ENCODE measurements at places on chromosomes 6 and 20.

- DNase-seq, result no peak
Measured at GRCh38 chr6:92043777-92044176, 1375.6 kb downstream of the EPHA7 start.

GRCh38 chr6:39695447-39695846 lies 29.8 kb downstream of the KIF6 start:
- DNase-seq, result no peak

DNA sequence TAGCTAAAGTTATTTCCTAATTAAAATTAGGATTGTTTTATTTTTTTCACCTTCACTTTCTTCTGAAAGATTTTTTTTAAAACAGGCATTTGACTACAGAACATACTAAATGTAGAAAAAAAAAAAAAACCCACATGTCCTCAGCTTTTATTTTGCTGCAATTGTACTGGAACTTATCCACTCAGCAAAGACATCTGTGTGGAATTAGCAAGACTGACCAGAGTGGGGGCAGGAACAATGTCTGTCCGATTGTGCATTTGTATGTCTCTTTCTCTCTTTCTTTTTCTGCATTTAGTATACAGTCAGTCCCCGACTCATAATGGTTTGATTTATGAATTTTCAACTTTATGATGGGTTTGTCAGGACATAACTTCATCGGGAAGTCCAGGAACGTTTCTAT lies 77.3 kb downstream of the CHD6 start:
- DNase-seq, result no peak

GRCh38 chr20:58660855-58661597 lies 9.9 kb downstream of the STX16 start:
- no peak for DNase-seq

DNA sequence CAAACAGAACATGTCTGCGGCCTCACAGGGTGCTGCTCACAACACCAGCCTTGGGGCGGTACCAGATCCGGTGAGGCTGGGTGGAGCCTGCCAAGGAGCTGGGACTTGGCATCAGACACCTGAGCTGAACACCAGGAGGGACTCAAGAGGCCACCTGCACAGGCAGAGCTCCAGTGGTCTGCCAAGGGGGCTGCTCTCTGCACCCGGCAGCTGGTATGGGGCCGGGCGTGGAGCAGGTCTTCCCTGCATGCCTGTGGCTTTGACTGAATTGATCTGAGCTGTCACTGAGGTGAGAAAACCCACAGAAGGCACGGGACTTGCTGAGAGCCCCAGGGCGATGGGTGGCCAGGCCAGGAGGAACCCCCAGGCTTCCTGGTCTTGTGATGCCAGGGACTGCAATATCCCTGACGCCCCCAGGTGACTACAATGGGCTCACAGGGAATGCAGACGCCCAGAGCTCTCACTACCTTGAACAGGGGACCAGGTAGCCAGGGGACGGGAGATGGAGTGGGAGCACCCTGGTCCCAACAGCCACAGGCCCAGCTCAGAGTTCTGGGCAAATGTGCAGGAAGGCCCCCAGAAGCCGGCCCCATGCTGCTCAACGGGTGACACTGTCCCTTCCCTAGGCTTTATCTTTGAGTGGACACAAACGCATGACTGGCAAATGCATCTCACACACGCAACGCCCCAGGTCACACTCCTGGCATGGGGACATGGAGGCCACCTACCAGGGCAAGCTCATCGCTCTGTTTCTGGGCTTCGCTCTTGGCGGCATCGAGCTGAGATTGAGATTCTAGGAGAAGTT lies 48.2 kb downstream of the DSTN start:
- DNase-seq, result no peak

GRCh38 chr6:30683980-30684338 lies 2.5 kb downstream of the PPP1R18 start:
- DNase-seq, result no peak

DNA sequence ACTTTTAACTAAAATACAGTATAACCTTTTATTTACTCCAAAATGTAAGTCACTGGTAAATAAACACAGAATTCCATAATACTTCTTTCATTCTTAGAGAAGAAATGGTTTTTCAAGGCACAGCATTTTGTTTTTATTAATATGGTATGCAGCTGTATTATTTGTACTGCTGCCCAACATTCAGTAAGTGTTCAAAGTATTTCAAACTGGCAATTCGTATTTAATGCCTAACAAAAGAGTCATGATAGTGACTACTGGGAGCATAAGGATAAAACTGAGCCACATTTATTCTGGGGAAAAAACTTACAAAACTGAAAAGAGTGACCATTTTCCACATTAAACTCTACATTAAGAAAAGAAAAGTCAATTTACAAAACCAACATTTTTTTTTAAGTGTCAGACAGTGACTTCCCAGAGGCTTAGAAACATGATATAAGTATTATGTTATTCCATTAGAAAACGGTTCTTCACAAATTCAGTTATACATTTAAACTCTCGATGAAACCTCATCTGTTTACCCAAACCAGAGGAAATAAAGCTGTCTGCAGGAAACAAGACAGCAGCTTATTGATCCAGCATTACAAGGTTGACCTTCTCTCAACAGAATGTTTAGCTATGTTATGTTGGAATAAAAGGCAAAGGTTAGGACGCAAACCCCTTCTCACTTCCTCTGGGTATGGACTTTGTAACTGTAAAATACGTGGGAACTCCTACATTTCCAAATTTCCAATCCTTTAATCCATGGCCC lies 24.3 kb downstream of the EPB41L2 start:
- DNase-seq, result no peak

DNA sequence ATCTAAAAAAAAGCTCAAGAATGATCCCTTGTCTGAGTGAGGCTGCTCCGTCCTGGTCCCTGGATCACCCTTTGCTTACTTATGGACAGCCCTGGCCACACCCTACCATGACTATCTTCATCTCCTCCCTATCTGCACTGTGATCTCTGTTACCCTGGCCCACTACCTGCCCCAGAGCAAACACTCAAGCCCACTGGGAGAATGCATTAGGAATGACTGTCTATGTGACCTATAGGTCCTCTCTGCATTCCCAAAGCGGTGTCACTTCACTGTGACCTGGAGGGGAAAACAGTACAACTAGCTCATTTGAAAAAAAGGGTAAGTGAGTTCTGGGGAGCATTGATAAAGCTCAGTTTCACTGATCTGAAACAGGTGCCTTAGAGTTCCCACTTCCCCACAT lies 86.4 kb upstream of the FOXP4 start:
- DNase-seq, result no peak

DNA sequence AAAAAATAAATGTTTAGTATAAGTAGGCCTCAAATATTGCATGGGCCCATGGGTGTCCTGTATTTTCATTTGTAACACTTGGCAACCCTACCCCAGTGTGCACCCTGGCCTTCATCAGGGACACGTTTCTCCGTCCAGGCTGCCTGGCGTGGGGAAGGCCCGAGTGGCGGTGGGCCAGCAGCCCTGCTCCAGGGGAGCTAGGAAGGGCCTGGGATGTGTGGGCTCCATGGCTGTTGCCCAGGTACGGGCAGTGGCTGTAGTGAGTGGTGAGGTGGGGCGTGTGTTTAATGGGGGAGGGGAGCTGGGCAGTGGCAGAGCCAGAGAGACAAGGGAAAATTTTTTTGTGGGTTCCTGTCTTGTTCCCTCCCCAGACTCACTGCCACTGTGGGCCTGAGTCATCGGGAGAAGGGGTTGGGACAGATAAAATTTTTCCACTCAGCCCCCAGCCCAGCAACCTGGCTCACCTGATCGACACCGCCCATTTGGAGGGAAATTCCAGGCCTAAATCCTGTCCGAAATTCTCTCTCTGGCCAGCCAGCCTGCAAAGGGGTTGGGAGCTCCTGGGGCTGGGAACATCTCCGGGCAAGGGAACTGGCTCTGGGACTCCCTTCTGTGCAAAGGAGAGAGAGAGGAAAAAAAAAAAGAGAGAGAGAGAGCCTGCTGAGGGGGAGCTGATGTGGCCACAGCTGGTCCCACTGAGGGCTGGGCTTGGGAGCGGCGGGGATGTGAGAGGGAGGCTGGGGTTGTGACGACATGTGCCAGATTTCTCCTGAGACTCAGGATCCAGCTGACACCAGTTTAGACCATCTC lies 32.5 kb upstream of the VEGFA start:
- DNase-seq, result peak; percentile 8

DNA sequence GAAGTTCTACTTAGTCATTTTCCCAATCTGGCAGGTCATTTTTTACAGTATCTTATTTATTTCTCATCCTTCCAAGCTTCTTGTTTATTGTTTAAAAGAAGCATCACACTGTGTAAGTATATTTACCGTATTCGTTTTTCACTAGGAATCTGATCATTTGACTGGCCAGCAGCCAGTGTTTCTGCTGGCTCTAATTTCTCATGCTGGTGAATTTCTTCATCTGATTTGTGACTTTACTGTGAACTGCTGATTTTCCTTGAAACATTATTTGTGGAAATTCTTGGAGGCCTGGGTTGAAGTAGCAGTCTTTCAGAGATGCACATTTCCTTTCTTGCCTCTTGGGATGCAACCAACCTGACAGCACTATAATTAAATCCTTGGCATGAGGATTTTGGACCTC lies 65.9 kb downstream of the PREP start:
- no peak for DNase-seq

DNA sequence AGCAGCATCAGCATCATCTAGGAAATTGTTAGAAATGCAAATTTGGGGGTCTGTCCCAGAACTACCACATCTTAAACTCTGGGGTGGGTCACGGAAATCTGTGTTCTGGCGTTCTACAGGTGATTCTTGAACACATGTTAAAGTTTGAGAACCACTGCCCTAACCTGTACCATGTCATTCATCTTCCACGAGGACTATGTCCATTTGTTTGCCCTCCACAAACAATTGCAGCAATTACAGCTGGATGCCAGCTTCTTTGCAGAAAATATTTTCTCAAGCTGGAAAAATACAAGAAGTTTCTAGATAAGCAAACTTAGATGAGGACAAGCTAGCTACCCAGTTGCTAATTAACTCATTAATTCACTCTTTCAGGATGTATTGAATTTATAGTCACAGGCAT lies 54.1 kb downstream of the MAFB start:
- DNase-seq, result no peak

GRCh38 chr20:47950124-47950912 lies 165.0 kb upstream of the SULF2 start:
- no peak for DNase-seq

- DNase-seq, result no peak
Measured at GRCh38 chr6:16355699-16356446, 117.5 kb downstream of the GMPR start.

- DNase-seq, result peak; percentile 84
Measured at GRCh38 chr6:112802144-112802543, 455.0 kb downstream of the RFPL4B start.

DNA sequence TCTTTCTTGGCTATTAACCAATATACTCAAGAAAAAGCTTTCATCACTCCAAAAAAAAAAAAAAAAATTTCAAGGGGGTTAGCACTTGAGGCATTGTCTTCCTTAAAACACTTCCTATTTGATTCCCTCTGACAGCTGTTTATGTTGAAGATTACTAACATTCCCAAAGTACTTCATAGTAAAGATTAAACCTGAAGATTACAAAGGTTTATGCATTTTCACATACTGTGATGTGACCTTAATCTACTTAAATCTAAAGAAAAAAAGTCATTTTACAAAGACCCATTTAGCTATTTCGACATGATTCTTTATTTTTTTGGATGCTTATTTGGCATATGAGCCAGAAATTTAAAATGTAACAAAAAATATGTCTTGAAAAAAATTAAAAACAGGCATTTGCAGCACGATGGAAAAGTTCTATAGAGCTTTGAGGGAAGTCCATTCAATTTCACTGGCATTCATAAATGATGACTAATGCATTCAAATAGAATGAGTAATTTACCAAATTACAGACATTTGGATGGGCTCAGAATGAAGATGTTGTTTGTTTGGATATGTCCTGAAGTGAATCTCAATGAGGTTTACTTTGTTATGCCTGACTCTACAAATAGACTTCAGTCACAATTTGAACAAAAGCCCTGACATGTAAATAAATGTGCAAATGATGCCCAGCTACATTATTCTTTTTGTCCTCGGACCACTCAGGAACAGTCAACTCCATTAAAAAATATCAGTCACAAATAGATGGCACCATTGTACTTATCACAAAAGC lies 674.6 kb upstream of the MARCKS start:
- DNase-seq, result peak; percentile 41

DNA sequence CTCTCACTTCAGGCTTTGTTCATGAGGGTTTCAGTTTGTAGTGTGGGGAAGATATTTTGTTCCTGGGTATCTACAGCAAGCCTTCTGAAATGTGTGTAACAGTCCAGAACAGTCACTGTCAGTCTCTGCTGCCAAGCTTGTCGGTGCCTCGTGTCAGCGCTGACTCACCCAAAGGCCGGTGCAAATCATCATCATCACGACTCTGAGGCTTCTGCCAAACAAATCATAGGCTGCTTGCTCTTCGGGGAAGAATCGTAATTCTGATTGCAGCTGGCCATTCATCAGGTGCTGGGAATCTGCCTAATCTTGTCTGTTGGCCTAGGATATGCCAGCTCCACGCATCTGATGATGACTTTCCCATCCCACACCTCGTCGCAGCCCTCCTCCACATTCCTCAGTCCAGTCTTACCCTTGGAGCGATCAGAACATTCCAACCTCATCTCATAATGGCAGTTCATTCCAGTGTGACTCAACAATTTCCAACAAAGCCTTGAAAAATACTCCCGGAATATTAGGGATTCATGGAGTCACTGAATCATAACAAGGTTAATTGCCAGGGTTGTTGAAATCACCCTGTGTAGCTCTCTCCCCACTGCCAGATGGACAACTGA lies 40.9 kb downstream of the ALDH8A1 start:
- DNase-seq, result peak; percentile 96

DNA sequence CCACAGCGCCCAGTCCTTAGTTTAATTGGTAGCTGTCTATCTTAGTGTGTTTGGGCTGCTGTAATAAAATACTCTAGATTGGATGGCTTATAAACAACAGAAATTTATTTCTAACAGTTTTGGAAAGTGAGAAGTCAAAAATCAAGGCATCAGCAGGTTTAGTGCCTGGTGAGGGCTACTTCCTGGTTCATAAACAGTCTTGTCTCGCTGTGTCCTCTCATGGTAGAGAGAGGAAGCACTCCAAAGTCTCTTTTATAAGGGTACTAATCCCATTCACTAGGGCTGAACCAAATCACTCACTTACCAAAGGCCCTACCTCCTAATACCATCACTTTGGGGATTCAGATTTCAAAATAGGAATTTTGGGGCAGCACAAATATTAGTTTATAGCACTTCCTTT lies 336.9 kb upstream of the RSPO3 start:
- no peak for DNase-seq

GRCh38 chr6:44630125-44631028 lies 242.9 kb downstream of the CDC5L start:
- DNase-seq, result peak; percentile 23
